NCI-H2171 (cell line): ENCODE measurements at places on chromosomes 11 and 22.

- DNase-seq, result no peak
Measured at GRCh38 chr11:130719220-130719915, 196.9 kb downstream of the SNX19 start.

DNA sequence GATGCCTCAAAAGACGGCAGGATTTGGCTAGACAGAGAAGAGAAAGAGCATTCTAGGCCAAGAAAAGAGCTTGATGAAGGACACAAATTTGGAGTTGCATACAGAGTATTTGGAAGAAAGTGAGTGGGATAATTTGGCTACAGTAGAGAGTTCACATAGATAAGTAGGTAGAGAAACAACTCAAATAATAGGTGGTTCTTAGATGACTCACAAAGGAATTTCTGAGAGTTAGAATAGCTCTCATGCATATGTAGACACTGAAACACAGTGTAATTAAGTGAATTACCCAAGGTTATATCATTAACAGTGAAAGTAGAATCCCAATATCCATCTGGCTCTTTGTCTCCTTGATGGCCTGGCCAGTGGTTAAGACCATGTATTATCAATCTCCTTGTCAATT, 228.6 kb upstream of the DDI1 start:
- DNase-seq, result no peak

- no peak for DNase-seq
Measured at GRCh38 chr22:23626286-23626975, 5.7 kb downstream of the DRICH1 start.

GRCh38 chr22:21738966-21739365, 3.4 kb upstream of the YPEL1 start:
- DNase-seq, result no peak

GRCh38 chr11:120505801-120506425, 5.6 kb upstream of the GRIK4 start:
- DNase-seq, result no peak

DNA sequence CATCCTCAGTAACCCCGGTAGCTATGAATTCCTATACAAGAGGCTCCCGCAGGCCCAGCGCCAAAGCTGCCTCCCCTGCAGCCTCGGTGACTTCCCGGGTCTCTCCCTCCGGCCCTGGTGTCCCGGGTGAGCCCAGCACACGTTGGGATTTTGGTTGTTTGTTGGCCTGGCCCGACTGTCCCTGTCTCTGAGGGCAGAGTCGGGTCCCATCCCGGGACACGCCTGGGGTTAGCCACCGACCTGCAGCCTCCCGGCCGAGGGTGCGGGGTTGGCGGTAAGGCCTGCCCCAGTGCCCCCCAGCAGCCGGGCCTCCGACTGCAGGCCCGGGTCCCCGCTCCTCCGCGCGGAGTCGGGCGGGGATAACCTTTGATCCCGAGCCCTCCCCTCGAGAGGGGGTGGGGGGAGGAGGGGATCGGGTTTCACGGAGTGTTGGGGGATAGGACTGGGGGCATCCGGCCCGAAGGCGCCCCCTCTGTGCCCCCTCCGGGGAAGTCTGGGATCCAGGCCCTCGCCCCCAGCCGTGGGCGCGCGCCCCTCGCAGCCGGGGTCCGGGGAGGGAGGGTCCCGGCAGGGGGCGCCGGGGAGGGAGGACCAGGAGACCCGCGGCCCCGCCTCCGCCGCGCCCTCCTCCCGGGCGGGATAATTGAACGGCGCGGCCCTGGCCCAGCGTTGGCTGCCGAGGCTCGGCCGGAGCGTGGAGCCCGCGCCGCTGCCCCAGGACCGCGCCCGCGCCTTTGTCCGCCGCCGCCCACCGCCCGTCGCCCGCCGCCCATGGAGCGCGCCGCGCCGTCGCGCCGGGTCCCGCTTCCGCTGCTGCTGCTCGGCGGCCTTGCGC, at the start of gene FBLN1:
TSS of gene FBLN1 (plus strand) at position 669 of the 835 bp plus-strand sequence. CDS start at position 772, 103 bp downstream.
- peak; percentile 65 for DNase-seq

GRCh38 chr11:76721755-76722677, 51.5 kb upstream of the LRRC32 start:
- peak; percentile 41 for DNase-seq

- no peak for DNase-seq
Measured at GRCh38 chr11:1129611-1130160, 28.1 kb upstream of the MUC5AC start.

DNA sequence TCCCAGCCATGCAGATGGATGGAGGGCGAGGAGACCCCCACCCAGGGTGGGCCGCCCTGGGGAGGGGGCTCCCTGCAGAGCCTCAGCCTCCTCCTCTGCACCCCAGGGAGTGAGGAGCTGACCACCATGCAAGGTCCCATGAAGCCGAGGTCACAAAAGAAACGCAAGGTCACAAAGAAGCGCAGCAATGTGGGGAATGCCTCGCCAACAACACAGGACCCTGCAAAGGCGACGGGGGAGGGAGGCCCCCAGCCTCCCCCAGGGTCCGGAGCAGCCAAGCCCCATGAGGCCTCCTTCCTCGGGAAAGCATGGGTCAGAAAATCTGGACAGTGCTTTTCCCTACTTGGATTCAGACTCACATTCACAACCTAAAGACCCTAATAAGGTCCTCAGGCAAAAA, 191.5 kb downstream of the BRD1 start:
- no peak for DNase-seq
